ENCODE measurements at places on chromosomes 16 and 17.

- DNase-seq = peak; percentile 45
Measured at GRCh38 chr16:80824623-80825364, 20.4 kb upstream of the CDYL2 start.

- DNase-seq = no peak
Measured at GRCh38 chr17:68512960-68513474, 787 bp downstream of the PRKAR1A start.

- no peak for DNase-seq
Measured at GRCh38 chr16:77250400-77250799, 51.2 kb downstream of the SYCE1L start.

GRCh38 chr17:6212766-6213165, 142.6 kb downstream of the WSCD1 start:
- no peak for DNase-seq

GRCh38 chr17:51154176-51154575, 817 bp downstream of the NME1 start:
- DNase-seq = no peak

DNA sequence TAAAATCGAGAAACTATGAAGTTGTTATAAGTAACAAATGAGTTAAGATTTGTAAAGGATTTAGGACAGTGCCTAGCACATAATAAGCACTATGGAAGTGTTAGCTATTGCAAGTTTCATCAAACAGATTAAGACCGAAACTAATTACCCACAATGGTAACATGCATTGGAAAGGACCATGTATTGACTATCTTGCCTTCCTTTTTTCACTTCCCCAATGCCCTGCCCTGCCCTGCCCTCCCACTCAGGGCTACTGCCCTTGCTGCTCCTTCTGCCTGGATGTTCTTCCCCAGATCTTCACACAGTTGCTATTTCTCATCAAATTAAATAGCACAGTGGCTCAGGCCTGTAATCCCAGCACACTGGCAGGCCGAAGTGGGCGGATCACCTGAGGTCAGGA, 202.1 kb upstream of the PSMD7 start:
- no peak for DNase-seq

- DNase-seq = no peak
Measured at GRCh38 chr17:46108550-46109110, 84.6 kb downstream of the KANSL1 start.

DNA sequence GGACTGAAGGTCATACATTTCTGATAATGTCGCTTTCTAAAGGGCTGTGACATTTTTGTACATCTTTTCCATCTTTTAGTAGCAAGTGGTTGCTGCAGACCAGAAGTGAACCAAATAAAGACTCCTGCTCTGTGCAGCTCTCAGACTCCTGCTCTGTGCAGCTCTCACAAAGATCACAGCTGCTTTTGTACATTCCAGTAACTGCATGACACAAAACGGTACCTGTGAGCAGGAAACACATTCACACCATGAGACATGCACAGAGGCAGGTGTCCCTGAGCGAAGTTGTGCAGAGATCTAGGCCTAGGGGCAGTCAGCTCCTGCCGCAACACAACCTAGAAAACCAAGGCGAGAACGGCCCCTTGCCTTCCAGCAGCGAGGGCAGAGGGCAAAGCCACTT, 67.5 kb downstream of the KLHDC4 start:
- no peak for DNase-seq

- no peak for DNase-seq
Measured at GRCh38 chr17:73947966-73948355, 255.5 kb upstream of the RPL38 start.

DNA sequence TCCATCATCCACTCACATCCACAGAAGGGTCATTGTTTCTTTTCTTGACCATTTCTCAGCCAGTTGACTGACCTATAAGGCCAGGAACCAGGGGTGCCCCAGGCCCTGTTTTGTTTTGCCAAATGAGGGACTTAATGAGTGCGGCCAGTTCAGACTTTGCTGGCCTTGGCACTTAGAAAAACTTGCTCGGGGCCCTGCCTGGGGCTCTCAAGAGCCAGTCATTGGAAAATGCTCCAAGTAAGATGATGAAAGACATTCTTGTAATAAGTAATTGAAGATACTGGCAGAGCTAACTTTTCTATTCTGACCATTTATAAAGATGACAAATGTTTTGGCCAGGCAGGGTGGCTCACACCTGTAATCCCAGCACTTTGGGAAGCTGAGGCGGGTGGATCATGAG, 29.0 kb upstream of the CLEC18B start:
- no peak for DNase-seq

DNA sequence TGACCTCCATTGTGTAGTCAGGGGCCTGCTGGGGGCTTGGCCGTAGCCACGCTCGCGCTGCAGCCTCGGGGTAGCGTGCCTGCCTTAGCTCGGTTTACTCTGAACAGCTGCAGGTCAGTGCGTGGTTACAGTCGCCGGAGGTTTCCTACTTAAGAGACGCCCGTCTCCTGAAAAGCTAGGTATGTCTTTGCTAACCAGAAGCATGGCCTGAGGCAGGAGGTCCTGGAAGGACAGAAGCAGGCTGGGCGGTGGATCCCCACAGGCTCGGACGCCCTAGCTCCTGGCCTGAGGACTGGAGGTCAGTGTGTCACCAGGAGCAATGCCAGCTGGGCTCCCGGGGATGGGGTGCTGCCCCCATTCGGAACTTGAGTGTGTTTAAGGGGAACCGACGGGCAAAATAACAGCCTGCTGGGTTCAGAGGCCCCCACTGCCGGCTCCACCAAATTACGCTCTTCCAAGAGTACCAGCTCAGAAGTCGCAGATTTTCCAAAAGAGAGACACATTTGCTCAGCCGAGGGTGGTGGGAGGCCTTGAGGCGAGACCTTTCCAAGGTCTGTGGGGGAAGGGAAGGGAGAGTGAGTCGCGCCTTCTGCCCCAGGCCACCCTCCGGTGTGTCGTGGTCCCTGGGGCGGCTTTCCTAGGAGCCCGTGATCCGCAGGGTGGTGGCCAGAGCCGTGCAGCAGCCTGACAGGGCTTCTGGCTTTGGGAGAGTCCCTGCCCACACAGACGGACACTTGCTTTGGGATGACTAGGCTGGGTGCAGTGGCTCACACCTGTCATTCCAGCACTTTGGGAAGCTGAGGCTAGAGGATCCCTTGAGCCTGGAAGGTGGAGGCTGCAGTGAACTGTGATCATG, 3.9 kb upstream of the GNG13 start:
- no peak for DNase-seq

DNA sequence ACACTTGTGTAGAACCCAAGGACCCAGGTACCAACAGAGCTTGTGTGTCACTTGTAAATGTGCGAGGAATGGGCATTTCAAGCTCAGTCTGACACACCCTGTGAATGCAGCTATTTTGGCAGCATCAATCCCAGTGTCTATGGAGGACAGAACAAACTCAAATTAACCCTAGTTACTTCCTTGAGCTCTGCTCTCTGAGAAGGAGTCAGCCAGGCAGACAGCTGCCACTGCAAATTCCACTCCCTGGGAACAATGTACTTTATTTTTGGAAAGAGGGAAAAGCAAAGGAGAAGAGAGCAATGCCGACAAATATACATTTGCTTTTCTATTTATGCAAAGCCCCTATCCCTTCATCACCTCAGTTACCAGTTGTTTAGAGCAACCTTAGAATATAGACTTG, 48.4 kb upstream of the NOG start:
- no peak for DNase-seq

DNA sequence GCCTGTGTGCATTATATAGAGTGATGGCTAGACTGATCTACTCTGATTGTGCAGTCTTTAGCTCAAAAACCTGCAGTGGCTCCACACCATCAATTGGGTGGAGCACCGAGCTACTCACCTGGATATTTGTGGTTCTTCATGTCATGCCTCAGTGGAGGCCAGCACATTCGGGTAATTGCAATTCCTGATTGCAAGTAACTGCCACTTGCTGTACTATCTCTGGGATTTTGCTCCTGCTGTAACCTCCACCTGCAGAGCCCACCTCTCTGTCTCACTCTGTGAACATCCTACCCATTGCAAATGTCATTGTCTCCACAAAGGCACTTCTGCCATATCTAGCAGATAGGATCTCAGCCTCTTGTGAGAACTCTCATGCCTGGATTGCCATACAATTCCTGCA, 1.7 kb upstream of the CCL1 start:
- DNase-seq = no peak

DNA sequence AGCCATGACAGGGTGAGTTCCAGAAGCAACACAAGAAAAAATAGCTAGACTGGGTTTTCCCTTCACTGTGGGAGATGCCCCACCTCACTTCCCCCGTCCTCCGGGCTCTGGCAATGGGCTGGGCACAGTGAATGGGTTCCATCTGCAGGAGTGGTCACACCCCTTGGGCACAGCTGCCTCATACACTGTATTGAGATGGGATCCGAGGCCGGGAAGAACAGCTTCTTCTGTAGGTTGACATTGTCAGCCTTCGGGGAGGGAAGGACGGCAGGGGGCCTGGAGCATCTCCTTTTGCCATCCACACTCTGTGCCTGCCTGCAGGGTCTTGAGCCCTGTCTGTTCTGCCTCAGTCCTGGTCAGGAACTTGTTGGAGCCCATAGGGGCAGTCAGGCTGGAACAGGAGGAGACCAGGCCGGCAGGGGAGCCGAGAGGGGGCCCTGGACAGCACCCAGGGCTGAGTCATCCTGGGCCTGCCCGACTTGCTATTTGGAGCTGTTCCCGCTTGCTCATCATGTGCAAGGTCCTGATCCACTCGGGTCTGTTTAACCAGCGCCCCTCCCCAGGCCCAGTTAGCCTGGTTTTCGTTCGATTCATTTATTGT, 286.7 kb downstream of the SEC14L1 start:
- no peak for DNase-seq

DNA sequence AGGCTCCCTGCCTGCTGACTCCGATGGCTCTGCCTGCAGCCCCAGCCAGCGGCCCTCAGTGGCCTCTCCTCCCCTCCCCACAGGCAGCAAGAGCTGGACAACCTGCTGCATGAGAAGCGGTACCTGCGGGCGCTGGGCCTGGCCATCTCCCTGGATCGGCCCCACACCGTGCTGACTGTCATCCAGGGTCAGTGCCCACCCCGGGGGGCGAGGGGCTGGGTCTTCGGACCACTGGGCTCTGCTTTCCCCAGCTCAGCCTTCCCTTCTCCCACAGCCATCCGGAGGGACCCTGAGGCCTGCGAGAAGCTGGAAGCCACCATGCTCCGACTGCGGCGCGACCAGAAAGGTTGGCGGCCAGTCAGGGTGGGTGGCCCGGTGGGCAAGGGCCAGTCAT, 3.4 kb downstream of the NOXO1 start:
- no peak for DNase-seq

- DNase-seq = peak; percentile 74
Measured at GRCh38 chr17:410543-411401, 58.2 kb upstream of the RPH3AL start.

DNA sequence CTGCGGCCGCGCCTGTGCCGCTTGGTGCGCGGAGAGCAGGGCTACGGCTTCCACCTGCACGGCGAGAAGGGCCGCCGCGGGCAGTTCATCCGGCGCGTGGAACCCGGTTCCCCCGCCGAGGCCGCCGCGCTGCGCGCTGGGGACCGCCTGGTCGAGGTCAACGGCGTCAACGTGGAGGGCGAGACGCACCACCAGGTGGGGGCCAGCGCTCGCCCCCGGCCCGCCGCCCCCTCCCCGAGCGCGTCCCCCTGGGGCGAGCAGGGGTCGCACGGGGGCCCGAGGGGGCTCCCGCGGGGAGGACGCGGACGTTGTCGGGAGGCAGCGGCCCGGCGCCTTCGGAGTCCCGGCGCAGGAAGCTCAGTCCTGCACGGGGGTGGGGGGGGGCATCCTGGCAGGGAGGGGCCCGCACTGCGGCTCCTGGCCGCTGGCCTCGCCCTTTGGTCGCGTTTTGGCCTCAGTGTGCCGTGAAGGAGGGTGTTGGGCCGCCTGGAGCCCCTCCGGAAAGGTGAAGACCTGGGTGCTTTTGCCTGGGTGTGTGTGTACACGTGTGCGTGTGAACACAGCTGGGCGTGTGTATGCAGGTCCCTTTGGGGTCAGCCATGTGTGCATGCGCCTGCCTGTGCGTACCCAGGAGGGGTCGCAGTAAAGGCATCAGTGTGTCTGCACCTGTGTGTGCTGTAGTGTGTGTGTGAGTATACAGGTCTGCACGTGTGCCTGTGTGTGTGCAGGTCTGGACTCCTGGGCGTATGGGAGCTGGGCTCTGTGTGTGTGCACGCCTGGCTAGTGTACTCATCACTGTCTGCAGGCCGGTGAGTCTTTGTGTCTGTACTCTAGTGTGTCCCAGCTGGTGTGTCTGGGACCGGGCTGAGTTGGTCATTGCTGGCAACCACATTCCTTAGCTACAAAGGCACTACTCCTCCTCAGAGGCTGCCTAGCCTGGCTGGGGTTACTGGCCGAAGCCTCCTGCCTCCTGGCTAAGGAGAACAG, 615 bp downstream of the NHERF2 start:
- no peak for DNase-seq

DNA sequence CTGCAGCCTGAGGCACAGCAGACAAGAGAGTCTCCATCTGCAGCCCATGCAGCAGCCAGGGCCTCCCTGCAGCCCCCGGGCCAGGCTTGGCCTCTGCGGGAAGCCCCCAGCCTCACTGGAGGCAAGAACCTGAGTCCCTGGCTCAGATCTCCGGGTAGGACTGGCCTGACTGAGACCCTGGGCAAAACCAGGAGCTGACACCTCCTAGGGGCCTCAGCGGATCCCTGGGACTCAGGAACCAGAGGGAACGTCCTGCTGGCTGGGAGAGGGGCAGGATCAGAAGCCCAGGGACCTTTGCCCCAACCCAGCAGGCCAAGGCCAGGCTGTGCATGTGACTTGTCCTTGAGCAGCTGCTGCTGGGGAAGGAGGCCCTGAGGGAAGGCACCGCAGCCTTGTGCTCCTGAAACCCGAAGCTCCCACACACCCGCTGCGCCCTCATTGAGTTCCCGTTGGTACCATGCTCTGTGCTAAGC, 1.7 kb upstream of the PRSS21 start:
- DNase-seq = no peak

DNA sequence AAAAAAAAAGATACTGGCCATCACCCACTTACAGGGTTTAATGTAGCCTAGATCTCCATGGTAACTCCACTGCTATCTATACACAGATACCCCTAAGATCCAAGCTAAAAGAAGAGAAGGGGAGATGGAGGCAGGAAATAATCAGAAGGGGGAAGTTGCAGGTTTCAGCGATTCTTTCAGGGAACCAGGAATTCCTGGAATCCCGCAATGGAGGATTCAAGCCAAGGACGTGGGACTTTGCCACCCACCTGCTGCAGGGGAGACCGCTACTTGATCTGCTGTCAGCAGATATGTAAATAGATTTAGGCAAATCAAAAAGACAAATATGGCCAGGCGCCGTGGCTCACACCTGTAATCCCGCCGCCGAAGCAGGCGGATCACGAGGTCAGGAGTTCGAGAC, 121.1 kb downstream of the AIPL1 start:
- no peak for DNase-seq

- DNase-seq = no peak
Measured at GRCh38 chr16:28879261-28879840, 1.1 kb downstream of the ATP2A1 start.

- DNase-seq = no peak
Measured at GRCh38 chr17:3935140-3935542, 18.9 kb upstream of the P2RX1 start.

GRCh38 chr17:43723697-43724359, 34.8 kb downstream of the SOST start:
- DNase-seq = no peak

- no peak for DNase-seq
Measured at GRCh38 chr17:19254651-19255050, 17.5 kb downstream of the EPN2 start.

GRCh38 chr17:45584092-45585036, 93.8 kb upstream of the PLEKHM1 start:
- peak; percentile 80 for DNase-seq

- DNase-seq = no peak
Measured at GRCh38 chr17:18984273-18985114, 20.1 kb downstream of the FAM83G start.
